Stimulated activated CD4-positive, alpha-beta T cell treated with anti-CD3 and anti-CD28 coated beads, Interleukin-2, amount 100 ng/mL, for 4 hours (primary cell): ENCODE measurements at places on chromosomes 1 and 21.

- DNase-seq, result no peak
These were observed 870.6 kb upstream of the ADGRL4 start for GRCh38 chr1:79877086-79877485.

- no peak for DNase-seq
These were observed 34.5 kb downstream of the GALNT2 start for GRCh38 chr1:230101556-230101955.

- no peak for DNase-seq
These were observed 11.5 kb upstream of the COL6A1 start for GRCh38 chr21:45969921-45970673.

- DNase-seq, result no peak
These were observed 59.7 kb downstream of the RABGAP1L start for GRCh38 chr1:174218983-174219382.

- no peak for DNase-seq
These were observed 110.8 kb downstream of the LACTBL1 start for GRCh38 chr1:22861764-22862440.

GRCh38 chr21:15472108-15473040 lies 257.4 kb upstream of the USP25 start:
- no peak for DNase-seq

- no peak for DNase-seq
These were observed 10.6 kb upstream of the XCL1 start for GRCh38 chr1:168565825-168566224.

DNA sequence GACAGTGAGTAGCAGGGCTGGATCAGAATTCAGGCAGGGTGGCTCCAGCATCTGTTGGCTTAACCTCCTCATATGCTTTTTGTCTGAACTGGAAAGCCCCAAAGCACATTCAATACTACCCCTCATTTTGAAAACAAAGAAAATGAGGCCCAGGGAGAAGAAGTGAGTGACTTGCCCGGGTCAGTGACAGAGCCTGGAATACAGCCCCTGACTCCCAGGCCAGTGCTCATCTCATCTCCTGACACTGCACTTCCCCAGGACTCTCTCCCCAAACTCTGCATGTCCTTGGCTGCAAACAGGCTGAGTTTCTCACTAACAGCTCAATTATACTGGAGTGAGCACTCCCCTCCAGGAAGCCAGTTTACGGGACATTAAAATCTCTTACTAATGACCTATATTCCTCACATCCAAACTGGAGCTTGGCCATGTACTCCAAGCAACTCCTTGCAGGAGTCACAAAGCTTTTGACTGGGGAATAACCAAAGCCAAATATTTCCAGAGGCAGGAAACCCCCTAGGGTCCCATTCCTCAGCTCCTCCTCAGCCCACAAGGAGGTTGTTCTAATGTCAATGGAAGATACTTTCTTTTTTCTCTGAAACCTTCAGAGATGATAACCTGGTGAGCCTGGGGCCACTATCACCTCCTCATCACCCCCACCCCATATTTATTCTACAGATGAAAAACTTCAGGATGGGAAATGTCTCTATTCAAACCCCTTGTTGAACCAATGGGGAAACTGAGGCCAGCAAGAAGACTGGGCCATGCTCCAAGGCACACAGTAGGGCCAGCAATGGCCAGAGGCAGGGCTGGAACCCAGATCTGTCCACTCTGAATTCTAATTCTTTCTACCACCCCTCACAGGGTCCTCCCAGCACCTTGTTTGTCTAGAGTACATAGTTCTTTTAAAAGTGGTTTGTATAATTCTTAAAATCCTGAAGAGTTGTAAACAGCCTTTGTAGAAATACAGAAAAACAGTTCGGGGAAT lies 127.0 kb downstream of the PLPP3 start:
- DNase-seq, result no peak

GRCh38 chr1:220768126-220768601 lies 18.5 kb upstream of the MTARC1 start:
- DNase-seq, result no peak

- no peak for DNase-seq
These were observed 577 bp downstream of the RAB3GAP2 start for GRCh38 chr1:220271706-220272046.

DNA sequence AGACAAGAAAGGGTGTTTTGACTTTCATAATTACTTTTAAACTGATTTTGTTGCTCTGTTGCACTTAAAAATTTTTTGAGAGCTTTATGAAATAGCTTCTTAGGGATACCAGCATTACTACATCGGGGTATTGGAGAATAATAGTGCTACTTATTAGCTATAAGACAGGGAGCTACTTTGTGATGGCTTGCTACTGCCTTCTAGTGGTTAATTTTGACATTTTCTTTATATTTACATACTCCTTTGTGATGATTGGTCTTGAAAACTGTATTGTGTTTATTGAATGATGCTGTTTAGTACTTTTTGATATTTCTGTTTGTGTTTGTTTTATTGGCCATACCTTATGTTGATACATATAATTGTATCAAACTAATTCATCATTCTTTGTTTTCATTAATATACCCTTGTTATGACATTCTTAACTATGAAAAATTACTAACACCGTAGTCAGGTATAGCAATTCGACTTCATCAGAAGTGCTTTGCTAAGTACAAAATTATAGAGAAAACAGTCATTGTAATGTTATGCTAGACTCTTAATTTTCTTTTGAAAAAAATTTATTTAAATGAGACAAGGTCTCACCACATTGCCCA lies 85.5 kb downstream of the CLIC4 start:
- DNase-seq, result no peak

- DNase-seq, result no peak
These were observed 8.4 kb upstream of the PEX19 start for GRCh38 chr1:160293020-160293968.

- no peak for DNase-seq
These were observed 28.4 kb upstream of the ETV3 start for GRCh38 chr1:157166590-157166989.

DNA sequence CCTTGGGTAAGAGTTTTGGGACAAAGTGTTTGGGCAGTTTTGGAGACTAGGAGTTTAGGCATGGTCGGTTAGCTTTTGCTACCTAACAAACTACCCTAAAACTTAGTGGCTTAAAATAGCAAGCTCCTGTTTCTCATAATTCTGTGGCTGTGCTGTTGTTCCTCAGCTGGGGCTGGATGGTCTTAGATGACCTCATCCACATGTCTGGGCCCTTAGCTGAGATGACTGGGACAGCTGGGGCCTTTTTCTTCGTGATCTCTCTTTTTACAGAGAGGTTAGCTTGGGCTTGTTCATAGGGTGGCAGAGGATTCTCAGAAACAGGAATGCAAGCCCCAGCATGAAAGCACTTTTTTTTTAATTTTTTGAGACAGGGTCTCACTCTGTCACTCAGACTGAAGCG lies 6.6 kb downstream of the ATP1A4 start:
- DNase-seq, result no peak

- DNase-seq, result no peak
These were observed 68.5 kb downstream of the GPATCH2 start for GRCh38 chr1:217562229-217562878.

DNA sequence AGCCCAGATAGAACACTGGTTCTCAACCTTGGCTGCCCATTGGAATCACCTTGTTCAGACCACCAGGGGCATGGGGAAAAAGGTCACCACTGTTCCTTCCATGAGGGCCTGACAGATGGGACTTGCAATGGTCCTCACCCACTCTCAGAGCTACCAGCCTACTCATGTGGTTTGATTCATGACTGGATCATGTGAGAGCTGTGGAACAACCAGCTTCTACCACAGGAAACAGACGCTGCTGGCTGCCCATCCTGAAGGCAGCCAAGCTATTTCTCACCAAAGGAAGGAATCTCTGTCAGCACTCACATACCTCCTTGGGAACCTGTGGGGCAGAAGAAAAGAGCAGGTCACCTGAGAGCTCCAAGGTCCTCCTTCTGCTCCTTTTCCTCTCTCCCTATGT lies 53.6 kb downstream of the CAPN8 start:
- no peak for DNase-seq

DNA sequence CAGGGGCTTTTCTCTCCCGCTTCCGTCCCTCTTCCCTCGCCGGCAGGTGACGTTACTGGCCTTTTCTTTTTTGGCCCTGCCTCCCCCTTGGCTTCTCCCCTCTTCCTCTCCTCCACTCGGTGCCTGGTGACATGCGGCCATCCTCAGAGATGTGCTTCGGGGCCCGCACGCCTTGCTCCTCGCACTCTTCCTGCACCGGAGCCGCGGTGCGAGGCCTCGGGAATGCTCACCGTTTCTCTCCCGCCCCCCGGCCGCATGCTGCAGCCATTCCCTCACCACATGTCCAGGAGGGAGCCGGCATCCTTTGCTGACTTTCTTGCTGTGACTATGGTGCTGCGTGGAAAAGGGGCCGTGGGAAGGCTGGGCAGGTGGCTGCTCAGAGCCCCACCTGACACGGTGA lies 39.3 kb downstream of the PDE9A start:
- DNase-seq, result no peak

DNA sequence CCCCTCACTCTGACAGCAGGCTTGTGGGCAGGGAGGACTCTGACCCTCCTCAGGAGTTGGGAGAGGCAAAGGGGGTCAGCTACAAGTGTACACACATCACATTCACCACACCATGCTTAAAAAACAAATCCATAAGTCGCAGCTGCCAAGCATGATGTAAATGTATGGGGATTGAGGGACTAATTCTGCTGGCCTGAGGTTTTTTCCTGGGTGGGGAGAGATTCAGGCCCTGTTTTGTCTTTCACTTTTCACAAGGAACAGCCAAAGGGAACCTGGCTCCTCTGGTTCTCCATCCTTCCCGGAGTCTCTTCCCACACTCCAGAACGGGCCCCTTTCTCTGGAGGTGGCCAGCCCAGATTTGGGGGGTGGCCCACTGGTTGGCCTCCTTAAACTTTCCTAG lies 1.3 kb upstream of the MTARC2 start:
- DNase-seq, result no peak

DNA sequence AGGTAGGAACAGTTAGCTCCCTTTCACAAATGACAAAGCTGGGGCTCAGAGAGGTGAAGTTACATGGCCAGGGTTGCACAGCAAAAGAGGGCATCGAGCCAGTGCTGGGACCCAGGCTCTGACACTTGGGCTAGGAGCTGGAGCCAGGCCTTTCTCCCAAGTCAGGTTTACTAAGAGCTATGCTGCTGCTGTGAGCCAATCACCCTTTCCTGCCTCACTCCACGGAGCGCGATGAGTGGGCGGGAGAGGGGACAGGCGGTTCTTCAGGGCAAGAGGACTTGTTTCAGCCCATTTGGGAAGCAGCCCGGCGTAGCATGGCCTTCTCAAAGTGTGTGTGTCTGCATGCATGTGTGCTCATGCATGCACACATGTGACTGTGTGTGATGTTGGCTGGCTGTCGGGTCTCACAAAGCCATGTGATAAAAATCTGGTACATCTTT lies 10.6 kb downstream of the ID3 start:
- no peak for DNase-seq

DNA sequence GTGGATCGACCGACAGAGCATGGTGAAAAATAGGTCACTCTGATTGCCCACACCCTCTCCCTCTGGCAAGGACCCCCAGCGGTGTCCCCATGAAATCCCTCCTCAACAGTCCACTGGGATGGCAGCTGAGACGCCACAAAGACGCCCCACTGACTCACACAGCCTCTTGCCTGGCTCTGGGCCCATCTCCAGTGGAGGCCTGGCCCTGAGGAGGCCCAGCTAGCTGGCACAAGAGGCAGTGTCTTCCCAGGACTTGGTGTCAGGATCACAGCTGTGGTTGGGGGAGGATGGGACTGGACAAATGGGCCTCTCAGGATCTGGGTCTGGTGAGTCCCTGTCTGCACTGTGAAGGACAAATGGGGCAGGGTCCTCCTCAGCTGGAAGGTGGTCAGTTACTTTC lies 4.6 kb downstream of the ALX3 start:
- DNase-seq, result no peak

DNA sequence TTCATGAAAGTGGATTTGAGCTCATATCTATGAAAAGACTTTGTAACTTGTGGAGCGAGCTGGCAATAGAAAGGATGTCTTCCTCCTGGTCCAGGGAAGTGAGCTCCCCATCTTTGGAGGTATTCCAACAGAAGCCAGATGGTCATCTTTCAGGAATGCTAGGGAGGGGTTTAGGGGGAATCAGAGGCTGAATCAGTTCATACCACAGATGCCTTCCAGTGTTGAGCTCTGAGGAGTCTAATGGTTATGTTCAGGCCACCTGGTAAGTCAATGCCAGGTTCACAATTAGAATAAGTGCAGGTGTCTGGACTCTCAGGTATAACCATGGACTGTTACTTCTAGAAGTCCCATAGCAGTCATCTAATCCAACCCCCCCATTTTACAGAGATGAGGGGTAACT lies 119.1 kb downstream of the ACTL8 start:
- DNase-seq, result no peak
